Vagina (tissue), 2 donors: ENCODE measurements at places on chromosomes 13 and 19.

GRCh38 chr19:55398200-55398925 is 9.2 kb downstream of the UBE2S start:
- DNase-seq, result no peak

- no peak for DNase-seq
These were observed 1.6 kb downstream of the TNFSF9 start for GRCh38 chr19:6532244-6532999.

DNA sequence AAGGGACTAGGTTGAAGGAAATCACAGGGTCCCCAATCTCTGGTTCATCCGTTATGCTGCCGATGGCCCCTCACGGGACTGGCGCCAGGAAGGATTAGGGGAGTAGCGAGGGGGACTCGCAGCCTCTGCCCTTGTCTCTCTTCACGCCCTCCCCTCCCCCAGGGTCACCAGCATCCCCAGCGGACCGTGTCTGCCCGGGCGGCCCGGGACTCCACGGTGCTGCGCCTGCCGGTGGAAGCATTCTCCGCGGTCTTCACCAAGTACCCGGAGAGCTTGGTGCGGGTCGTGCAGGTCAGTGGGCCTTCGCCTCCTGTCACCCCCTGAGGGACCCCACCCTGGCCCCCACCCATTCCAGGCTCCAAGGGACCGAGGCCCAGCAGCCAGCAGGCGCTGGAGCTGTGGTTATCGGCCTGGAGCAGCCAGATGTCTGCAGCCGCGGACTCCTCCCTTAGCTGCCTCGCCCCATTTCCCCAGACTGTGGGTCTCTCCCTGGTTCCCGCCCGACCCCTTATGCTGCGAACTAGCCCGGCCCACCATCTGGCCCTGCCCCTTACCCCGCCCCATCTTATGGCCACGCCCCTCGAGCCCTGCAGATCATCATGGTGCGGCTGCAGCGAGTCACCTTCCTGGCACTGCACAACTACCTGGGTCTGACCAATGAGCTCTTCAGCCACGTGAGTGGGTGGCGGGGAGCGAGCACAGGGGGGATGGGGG is 5.4 kb downstream of the PNPLA6 start:
- DNase-seq, result no peak

GRCh38 chr13:50809133-50810090 is 34.1 kb downstream of the DLEU7 start:
- no peak for DNase-seq

GRCh38 chr13:27403727-27404385 is 20.6 kb upstream of the GTF3A start:
- DNase-seq, result no peak

- DNase-seq, result no peak
These were observed 468 bp downstream of the STX10 start for GRCh38 chr19:13149628-13150186.

DNA sequence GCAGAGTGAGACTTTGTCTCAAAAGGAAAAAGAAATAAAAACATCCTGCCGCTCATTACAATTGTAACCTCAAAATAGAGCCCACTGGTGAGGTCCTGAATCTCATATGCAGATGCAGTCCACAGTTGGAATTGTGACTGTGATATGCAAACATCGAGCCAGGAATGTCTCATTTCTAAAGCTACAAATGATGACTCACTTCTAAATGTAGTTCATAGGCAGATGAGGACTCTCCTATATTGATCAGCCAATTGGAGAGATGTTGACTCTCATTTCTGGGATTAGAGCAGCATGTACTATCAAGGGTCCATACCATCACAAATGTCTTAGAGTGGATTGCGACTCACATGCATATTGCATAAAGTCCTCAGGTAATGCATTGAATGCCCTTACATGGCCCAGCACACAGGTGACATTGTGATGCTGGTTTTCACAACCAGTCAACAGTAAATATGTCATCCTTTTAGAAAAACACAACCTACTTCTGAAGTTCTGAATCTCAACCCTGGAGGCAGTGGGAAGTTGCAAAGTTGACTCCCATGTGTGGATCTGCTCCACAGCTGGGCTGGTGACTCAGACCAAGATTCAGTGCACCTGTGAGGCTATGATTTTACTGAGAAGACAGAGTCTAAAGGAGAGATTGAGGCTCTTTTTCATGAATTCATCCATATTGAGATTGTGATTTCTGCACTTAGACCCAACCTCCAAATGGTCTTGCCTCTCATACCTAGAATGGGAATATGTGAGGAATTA is 16.9 kb upstream of the ZNF254 start:
- no peak for DNase-seq
